Right kidney (tissue), 9 donors: ENCODE measurements at places on chromosomes 11 and 22.
A peak's percentile ranks its signal among the peaks of the same experiment; 100 is the strongest.

- DNase-seq = no peak
These were observed 3.2 kb downstream of the KCTD17 start for GRCh38 chr22:37054600-37055365.

DNA sequence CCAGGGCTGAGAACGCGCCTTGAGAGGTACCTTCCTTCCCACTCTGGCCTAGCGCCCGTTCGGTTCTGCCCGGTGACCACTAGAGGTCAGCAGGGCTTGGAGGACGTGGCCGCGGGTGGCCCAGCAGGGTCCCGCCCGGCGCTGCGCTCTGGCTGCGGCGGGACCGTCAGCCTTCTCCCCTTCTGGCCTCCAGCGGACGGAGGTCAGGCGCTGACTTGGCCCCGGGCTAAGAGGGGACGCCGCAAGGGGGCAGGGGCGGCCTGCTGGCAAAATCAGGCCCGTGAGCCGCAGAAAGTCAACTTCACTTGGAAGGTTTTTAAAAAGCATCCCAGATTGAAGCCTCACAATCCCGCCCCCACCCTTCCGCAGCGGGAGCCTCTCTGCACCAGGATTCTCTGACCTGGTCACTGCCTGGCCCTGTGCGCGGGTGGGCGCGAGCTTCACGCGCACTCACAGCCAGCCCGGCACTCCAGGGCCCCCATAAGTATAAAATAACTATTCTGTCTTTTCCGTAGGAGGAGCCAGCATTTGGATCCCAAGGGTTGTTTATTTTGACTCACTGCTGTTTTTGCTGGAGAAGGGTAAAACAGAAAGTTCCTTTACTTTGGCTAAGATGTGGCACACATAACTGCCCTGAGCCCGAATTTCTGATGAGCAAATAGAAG lies 23.2 kb upstream of the ZBTB16 start:
- DNase-seq = peak; percentile 68

DNA sequence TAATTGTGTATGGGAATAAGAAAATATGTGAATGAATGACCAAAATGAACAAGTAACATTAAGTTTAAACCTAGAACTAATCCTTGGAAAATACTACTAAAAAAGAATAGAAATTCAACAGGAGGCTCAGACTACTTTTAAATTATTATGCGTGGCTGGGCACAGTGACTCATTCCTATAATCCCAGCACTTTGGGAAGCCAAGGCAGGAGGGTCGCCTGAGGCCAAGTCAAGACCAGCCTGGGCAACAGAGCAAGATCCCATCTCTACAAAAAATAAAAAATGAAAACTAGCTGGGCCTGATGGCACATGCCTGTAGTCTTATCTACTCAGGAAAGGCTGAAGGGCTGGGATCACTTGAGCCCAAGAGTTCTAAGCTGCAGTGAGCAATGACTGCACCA lies 85.4 kb upstream of the CLNS1A start:
- no peak for DNase-seq

- no peak for DNase-seq
These were observed 42.1 kb downstream of the RIC3 start for GRCh38 chr11:8126649-8127289.

GRCh38 chr11:115578275-115578674 lies 74.1 kb upstream of the CADM1 start:
- DNase-seq = no peak
